Activated CD4-positive, alpha-beta T cell treated with anti-CD3 and anti-CD28 coated beads, Interleukin-2, Interleukin-6, amounts not matched to agents 100 ng/mL and 50 ng/mL, durations not matched to agents 16 hours and 8 hours (primary cell): ENCODE measurements at places on chromosomes 4 and X.

- no peak for DNase-seq
Observed at GRCh38 chrX:7159149-7159861, 11.4 kb upstream of the PUDP start.

DNA sequence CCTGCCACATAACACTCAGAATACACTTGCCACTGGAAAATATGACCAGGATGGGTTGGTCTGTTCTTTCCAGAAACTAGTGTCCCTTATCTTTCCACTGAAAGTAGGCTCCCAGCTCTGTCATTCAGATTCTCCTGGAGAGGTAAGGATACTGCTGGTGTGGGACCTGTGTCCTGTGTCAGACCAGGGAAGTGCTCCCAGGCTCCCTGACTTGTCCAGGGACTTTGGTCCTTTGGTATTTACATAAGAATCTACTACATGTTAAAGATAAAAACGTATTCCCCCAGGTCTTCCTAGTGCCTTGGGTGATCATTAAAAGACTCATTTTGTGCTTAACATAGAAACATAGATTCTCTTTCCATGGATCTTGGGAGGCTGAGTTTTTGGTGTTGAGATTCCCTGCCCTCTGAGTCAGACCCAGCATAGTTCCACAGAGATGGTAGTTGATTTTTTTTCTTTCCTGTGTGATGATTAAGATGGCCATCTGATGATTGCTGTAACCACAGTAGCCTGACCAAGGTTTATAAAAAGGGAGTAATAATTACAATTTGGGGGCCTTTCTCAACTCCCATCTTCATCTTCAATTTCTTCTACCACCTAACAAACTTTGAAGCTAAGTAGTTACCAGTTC lies 159.8 kb upstream of the JADE1 start:
- DNase-seq = no peak

- no peak for DNase-seq
Observed at GRCh38 chr4:7224878-7225533, 32.7 kb downstream of the SORCS2 start.

DNA sequence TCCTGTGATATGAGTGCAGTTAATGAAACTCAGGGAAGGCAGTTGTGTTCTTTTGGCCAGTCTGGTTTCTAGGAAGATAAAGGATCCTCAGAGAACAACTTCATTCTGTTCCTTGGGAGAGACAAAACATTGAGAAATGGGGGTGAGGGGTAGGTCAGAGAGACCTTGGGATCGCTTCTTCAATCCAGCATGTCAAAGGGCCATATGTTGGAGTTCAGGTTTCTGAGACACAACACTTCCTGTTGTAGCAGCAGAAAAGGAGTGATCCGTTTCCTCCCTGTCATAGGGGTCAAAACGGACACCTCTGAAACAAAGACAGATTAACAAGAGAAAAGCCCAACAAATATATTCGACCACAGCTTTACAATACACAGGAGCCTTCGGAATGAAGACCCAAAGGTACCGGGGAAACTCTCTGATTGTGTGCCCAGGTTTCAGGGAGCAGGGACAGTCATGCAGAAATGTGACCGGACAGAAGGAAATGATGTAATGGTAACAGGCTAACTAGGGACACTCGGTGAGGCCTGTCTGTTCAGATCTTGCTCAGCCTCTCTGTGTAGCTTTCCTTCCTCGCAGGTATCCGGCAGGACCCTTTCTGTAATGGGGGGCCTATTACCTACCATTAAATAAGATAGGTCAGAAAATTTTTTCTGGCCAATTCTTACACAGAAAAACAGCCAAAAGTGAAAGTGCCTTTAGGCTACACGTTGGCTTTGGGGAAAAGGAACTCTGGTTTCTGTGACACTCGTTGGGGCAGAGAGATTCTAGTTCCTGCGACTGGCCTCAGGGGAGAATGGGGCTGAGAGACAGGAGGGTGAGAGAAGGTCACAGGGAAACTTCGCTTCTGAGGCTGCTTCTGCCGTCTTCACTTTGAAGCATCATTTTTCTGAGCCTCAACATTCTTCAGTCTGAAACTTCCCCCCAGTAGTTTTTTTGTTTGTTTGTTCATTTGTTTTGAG lies 103.3 kb upstream of the TLR3 start:
- no peak for DNase-seq

GRCh38 chrX:16659321-16659720 lies 9.4 kb downstream of the S100G start:
- DNase-seq = no peak

DNA sequence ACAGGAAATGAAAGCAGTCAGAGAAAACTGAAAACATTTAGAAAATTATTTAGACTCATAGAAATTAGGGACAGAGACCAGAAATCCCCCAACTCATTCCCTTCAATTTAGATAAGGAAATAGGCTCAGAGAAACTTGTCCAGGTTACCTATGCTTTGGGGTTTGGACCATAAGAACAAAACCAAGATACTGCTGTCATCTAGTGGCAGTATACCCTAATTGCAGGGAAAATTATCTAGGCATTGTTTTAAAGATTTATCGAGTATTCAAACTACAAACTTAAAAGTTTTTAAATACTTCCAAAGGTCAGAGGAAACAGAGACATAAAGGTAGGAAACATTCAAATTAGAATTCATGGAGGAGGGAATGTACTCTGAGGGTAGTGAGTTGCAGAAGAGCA lies 67.0 kb upstream of the KLHL13 start:
- DNase-seq = no peak

DNA sequence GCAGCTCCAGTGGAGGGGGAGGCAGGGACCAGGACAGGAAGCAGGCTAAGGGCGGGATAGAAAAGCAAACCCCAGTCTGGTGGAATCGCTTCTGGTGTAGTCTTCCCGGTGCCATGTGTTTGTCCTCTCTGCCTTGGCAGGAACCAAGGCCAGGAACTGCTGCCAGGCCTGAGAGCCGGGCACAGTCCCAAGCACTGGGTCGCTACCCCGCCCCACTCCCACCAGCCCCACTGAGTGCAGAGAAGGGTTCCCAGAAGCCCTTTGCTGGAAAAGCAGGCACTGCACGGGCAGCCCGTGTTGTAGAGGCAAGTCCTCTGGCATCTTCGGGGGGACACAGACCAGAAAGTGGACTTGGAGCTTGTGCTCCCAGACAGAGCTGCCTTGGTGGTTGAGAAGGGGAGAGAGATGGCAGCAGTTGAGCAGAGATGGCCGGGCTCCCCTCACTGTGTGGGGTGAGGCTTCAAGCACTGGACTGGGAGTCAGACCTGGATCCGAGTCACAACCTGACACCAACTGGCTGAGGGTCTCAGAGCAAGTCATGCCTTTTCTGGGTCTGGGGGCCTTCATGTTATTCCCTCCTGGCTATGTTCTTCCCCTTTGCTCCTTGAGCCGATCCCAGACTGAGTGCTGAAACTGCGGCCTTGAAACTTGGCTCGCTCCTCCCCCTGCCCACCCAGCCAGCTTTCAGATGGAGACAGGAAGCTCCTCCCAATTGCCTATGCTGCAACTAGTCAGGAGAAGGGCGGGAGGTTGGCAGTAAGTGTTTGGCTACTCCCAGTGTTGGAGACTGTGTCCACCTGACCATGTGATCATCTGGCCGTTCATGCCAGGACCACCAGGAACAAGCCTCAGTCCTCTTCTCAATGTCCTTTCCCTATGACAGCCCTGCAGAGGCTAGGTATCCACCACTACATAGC lies 59.7 kb upstream of the MTM1 start:
- DNase-seq = no peak
